ENCODE measurements at places on chromosomes 1 and 21.

- DNase-seq, result no peak
Measured at GRCh38 chr1:50633465-50633864, 210.2 kb upstream of the DMRTA2 start.

- DNase-seq, result no peak
Measured at GRCh38 chr1:26210147-26210870, 19.9 kb downstream of the CATSPER4 start.

- no peak for DNase-seq
Measured at GRCh38 chr1:221470000-221470698, 271.7 kb downstream of the DUSP10 start.

DNA sequence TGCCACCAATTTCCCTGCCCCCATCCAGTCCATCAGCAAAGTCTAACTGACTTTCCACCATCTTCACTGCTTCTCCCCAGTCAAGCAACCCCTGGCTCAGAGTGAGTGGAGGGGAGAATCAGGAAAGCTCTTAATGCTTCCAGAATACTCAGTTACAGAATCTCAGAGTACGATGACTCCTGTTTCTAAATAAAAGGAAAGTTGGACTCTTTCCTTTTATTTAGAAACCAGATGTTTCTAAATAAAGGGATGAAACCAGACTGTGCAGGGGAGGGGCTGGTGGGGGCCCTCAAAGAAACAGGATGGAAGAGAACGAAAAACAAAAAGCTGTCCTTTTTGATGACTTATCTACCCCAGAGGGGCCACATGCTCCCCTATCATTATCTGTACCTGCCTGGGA lies 85.2 kb upstream of the PPM1J start:
- no peak for DNase-seq

DNA sequence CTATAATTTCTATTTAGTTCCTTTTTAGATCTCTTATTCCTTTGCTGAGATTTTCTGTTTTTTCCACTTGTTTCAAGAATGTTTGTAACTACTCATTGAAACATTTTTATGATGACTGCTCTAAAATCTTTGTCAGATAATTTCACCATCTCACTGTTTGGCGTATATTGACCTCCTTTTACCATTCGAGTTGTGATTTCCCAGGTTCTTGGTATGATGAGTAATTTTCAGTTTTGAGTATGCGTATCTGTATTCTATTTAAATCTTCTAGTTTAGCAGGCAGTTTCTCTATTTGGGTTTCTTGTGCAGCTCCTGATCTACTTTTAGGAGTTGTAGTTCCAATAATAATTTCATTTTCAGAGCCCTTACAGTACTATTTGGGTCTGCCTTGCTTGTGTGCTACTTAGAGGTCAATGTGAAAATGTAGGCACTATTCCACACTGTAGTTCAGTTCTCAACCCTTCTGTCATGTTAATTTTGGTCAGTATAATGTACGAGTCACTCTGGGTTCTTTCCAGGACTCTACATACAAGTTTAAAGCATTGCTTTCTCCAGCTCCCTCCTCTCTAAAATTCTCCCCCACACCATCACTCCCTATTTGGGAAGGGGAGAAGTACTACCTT lies 115.5 kb downstream of the ACBD6 start:
- DNase-seq, result no peak

DNA sequence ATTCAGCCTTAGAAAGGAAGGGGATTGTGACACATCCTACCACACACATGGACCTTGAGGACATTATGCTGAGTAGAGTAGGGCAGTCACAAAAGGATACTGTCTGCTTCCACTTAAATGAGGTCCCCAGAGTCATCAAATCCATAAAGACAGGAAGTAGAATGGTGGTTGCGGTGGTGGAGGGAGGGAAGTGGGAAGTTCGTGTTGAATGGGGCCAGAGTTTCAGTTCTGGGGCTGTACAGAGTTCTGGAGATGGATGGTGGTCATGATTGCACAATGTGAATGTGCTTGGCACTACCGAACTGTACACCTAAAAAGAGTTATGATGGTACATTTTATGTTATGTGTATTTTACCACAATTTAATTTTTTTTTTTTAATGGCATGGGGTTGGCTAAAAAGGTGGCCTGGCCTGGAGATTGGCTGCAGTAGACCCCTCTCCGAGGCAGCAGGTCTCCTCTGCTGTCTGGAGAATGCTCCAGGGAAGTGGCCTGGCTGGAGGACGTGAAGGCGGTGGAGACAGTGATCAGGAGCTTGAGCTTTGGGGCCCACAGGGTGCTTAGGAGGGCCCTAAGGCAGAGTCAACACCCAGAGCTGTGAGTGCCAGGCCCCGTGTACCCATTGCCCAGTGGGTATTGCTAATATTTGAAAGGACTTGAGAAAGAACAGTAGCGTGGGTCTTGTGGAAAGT lies 30.4 kb downstream of the IFNGR2 start:
- no peak for DNase-seq

- DNase-seq, result no peak
Measured at GRCh38 chr21:19695796-19696195, 1292.2 kb upstream of the TMPRSS15 start.

DNA sequence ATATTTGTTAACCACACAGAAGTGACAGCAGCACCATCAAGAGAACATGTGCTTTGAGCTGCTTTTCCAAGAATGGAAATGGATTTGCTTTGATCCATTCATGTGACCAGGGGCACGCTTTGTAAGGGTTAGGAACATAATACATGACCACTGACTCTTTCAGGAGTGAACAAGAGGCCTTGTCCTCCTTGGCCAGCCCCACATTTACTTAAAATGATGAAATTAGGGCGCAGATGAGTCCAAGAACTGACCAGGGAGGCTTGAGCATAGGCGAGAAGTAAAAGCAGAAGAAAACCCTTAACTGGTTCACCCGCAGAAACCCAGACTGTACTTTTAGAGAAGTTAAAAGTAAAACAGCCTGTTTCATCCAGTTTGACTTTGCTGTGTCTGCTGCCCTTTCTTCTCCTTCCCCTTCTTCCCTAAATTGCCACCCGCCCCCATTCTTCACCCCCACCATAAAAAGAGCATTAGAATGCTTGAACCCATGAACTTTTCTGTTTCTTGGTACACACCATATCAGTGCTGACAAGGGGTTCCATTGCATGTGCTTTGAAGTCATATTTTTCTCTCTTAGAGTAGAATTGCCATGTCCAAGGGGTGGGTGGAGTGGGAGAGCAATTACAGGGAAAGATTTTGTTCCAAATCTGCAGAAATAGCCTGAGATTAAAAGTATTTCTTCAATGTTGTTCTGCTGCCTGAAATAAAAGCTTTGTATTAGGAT lies 2.6 kb upstream of the GLUL start:
- DNase-seq, result no peak

GRCh38 chr1:225921734-225922709 lies 2.0 kb downstream of the PYCR2 start:
- DNase-seq, result no peak

- peak; percentile 77 for DNase-seq
Measured at GRCh38 chr1:155166471-155167165, 6.5 kb downstream of the KRTCAP2 start.

DNA sequence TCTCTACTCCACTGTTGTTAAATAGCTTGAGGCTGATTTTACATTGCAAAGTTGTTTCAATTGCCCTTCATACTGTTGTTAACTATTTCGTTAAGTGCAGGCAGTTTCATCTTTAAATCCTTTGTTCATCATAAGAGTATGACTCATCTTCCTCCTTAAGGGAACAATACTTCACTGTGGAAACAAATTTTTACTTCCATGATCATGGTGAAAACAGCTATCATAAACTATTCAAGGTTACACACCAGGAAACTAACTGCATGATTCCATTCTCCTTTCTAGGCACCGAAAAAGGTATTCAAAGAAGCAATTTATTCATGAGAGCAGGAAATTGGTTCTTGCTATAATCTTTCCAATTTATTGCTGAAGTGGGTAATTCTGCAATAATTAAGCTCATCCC lies 593.2 kb downstream of the LRRIQ3 start:
- no peak for DNase-seq
